ENCODE measurements at places on chromosomes 1 and 21.

DNA sequence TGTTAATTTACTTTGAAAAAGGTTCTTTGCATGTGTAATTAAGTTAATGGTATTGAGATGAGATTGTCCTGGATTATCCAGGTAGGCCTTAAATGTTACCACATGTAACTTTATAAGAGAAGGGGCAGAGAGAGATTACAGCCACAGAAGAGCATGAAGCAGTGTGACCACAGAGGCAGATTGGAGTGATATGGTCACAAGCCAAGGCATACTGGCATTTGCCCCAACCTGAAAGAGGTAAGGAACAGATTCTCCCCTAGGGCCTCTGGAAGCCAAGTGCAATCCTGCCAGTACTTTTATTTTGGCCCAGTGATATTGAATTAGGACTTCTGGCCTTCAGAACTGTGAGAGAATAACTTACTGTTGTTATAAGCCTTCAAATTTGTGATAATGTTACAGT, 23.0 kb downstream of the RNF2 start:
- DNase-seq, result no peak

- DNase-seq, result no peak
Measured at GRCh38 chr1:34779962-34780361, 1.1 kb upstream of the GJB3 start.

DNA sequence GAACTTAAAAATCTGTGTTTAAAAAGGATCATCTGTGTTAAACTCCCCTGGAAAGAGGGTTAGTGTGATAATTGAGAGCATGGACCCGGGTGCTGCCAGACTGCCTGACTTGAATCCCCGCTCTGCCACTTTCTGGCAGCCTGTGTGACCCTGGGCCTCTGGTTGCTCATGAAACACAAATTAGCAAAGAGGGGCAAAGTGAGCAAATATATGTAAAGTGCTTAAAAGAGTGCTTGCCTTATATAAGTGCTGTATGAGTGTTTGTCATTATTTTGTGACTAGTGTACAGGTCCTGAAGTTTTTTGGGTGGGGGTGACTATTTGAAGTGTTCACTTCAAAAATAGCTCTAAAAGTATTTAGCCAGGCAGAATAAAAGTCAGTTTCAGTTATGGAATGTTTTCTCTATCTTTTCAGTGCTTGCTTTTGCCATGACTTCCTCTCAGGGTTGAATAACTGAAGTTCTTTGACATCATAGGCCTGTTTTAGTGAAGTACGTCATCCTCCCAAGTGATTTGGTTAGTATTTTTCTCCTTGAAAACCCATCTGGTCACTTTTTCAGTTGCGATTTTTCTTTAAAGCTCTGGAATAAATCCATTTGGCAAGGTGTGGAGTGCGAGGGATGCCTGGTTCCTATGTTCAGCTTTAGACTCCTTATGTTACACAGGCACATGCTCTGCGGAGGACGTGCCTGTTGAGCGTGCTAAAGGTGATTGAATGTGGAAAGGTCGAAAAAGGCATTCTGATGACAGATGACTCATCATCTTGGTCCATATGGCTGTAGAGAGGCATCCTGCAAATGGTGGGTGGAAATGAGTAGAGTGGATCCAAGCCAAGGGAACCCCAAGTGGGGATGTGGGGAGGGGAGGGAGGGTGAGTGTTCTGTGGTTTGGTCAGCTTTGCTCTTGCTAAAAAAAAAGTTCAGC, 47.8 kb downstream of the AK4 start:
- DNase-seq, result no peak

DNA sequence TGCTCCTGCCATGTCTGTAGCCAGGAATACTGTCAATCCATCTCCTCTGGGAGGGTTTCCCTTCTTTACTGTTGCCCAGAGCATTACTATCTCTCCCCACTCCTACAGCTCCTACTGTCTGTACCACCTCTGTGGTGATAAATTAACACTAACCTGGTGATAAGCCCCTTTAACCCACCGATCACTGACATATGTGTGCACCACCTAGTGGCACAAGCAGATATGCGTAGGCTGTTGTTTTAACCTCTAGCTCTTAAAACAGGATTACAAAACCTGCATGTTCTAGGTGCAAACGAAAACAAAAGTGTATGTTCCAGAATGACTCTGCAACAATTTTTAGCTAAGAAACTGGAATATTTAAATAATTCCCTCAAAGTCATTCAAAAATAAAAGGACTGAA, 93.9 kb upstream of the BEND5 start:
- peak; percentile 10 for DNase-seq

DNA sequence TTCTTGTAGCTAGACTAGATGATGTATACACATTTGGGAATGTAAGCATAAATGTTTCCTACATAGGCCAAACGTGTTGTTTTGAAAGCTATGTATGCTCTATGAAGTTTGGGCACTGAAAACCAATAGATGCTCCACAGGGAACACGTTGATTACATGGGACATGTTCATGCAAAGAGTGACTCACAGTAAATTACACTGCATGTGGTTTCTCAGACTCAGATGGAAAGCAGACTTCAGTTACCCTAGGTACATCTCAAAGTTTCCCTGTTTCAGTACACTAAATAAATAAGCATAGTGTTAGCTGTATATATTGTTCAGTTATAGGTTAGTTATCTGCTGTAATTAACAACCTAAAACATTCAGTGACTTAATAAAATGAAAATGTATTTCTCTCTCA, 301.9 kb upstream of the RUNX1 start:
- DNase-seq, result no peak

GRCh38 chr1:30883389-30884172, 25.0 kb downstream of the SDC3 start:
- DNase-seq, result no peak

DNA sequence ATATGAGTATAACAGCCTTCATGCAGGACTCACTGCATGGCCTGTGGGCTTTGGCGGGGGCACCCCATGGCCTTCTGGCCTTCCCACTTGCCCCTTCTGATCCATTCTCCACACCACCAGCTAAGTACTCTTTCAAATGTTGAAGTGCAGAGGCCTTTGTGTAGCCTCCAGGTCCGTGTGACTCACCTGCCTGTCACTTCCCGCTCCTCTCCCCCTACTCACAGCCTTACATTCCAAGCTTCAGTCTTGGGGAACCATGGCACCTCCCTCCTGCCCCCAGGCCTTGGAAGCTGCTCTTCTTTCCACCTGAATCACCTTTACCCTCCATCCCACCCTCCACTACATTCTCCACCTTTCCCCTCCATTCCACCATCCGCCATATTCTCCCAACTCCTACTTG, 69.6 kb downstream of the PGM1 start:
- DNase-seq, result no peak

DNA sequence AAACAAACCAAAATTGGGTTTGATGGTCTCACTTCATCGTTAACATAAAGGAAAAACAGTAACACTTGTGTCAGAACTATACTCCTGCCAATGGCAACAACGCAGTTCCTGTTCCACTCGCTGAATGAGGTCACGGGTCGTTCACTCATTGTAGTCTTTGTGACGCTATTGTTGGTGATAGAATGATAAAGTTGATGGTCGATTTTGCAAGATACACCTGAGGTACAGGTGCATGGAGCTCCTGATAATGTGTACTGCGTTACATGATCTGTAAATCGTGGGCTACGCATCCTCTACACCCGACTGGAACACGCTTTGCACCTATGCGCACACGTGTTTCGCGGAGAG, 391 bp upstream of the CENPS start:
- DNase-seq, result no peak

GRCh38 chr1:67893126-67893495, 59.8 kb upstream of the GNG12 start:
- DNase-seq, result no peak

DNA sequence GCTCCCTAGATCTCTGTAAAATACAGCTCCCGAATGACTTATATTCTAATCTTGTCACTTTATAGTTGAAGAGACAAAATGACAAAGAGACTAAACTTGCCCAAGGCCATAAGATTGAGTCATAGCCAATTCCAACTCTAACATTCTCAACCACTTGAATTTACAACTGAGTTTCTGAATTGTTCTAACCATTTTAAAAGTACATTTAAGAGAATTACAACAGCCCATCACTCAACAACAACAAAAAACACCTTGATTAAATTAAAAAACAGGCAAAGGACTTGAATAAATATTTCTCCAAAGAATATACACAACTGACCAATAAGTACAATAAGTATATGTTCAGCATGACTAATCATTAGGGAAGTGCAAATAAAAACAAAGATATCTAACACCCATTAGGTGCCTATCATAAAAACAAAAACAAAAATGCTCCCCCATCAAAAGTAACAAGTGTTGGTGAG, 8.7 kb upstream of the ADCY10 start:
- DNase-seq, result no peak

GRCh38 chr1:21206117-21206516, 29.4 kb upstream of the EIF4G3 start:
- DNase-seq, result no peak

- DNase-seq, result no peak
Measured at GRCh38 chr1:199931666-199932377, 95.7 kb upstream of the NR5A2 start.

GRCh38 chr1:243378669-243379068, 122.8 kb downstream of the SDCCAG8 start:
- no peak for DNase-seq

- no peak for DNase-seq
Measured at GRCh38 chr1:46244656-46245371, 2.7 kb upstream of the RAD54L start.

GRCh38 chr1:21332554-21333311, 42.5 kb upstream of the ECE1 start:
- DNase-seq, result no peak

GRCh38 chr1:110262846-110263631, 52.9 kb downstream of the KCNC4 start:
- no peak for DNase-seq

DNA sequence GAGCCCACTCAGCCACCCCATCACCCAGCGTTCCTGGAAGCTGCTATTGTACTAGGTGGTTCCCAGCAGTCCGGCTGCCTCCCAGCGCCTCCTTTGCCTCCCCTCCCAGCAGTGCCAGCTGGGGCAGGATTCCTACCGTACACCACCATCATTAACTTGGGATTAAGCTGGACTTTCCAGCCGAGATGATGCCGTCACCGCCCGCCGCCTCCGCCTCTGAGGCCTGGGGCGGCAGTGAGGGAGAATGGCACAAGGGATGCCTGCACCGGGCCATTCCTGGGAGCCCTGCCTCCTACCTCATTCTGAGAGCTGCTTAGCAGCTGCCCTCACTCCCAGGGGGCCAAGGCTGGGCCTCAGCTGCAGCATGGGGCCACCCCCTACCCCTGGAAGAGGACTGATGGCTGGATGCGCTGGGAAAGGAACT, 13.2 kb downstream of the CNTN2 start:
- no peak for DNase-seq

- DNase-seq, result no peak
Measured at GRCh38 chr21:45458281-45459170, 53.6 kb downstream of the COL18A1 start.

GRCh38 chr1:85158910-85159309, 41.9 kb downstream of the SYDE2 start:
- DNase-seq, result no peak

- DNase-seq, result no peak
Measured at GRCh38 chr1:234604495-234605398, 5.2 kb downstream of the IRF2BP2 start.

DNA sequence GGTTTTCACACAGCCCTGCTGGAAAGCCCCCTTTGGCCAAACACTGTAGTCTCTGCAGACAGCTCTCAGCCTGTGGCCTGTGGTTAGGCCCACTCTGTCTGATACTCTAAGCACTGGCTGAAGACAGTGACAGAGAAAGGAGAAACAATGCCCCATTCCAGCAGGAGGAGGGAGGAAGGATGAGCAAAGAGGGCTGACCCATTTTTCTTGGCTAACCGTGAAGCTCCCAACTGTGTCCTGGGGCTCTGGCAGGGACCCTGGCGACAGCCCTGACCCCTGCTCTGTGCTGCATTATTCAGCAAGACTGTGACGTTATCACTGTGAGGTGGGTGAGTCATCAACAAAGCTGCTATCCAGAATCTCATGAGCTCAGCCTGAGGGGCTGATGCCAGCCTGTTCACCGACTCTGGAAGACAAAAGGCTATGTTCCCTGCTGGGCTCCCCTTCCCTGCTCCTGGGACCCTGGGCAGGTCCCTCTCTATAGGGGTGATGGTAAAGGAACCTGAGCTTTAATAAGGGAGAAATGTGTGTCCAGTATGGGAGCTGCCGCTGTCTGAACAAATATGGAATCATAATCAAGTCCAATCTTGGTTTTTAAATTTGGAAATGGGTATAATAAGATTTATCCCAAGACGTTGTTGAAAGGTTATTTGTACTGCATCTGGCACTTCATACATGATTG, 107.0 kb downstream of the RHOU start:
- peak; percentile 68 for DNase-seq

DNA sequence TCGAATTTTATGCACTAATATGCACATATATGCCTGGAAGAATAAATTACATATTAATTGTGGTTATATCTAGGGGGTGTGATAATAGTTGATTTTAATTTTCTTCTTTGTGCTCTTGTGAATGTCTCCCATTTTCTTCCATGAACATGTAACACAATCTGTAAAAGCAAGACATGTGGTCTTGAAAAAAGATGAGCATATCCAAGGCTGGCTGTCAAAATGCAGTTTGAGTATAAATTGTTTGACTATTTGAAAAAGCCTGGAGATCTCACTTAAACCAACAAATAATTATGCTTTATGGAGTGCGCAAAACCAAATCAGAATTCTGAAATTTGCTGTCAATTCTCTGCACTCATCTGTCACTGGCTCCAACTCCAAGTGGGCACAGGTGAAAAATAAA, 143.9 kb downstream of the HMGB4 start:
- no peak for DNase-seq

DNA sequence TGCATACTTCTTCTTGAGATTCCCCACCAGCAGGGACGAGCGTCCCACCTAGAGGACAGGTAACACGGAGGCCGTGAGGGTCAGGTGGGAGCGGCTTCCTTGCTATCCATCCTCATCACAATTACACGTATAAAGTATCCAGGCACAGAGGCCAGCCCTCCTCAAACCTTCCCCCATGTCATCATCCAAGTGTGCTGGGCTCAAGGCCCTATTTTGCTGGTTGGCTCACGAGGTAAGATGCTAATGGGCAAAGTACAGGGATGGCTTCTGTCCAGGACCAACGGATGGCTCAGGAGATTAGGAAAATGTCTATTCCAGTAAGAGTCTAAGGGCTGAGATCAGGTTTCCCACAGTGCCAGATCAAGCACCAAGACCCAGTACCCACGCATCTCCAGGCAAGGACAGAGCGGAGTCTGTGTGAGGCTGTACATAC, 11.5 kb upstream of the A3GALT2 start:
- DNase-seq, result no peak

- DNase-seq, result no peak
Measured at GRCh38 chr1:210674151-210674550, 345.4 kb downstream of the HHAT start.

- peak; percentile 92 for DNase-seq
Measured at GRCh38 chr1:11858968-11859871, 475 bp upstream of the NPPB start.

GRCh38 chr21:42188663-42189062, 30.3 kb upstream of the ABCG1 start:
- DNase-seq, result no peak

GRCh38 chr1:112935461-112936111, 20.4 kb downstream of the SLC16A1 start:
- no peak for DNase-seq
